ENCODE measurements at places on chromosomes 12 and 14. TPM values are rescaled to one million over a fixed set of nuclear protein-coding genes. Genes with fewer than 3 reads are reported as not detected.

DNA sequence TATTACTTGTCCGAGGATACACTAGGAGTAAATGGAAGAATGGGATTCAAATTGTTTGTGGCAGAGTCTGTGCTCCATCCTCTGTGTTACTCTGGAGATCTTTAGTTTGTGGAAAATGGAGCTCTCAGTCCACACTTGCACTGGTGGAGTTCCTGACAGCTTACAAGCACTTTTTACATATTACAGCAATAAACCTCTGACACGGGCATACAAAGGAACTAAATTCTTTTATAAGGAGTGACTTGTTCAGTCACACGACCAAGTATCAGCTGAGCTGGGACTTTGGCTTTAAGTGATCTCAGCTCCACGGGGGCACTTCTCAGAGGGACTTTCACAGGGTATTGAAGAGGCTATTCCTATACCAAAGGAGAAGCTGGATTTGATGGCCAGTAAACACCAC, 417.5 kb downstream of the LRIG3 start:
- H3K27me3 ChIP-seq, result no peaks in the 10 kb centered on the region
- no peak overlapping the region for H3K27ac ChIP-seq
- no peak for DNase-seq
- H3K4me3 ChIP-seq, result no peak overlapping the region
- no peaks in the 10 kb centered on the region for H3K4me1 ChIP-seq

GRCh38 chr12:100229036-100229635, 28.5 kb downstream of the ACTR6 start:
- no peak overlapping the region for H3K4me3 ChIP-seq
- no peaks in the 10 kb centered on the region for H3K36me3 ChIP-seq
- H3K4me1 ChIP-seq, result no peaks in the 10 kb centered on the region
- DNase-seq, result no peak
- no peaks in the 10 kb centered on the region for H3K27me3 ChIP-seq

INHBC gene
- not detected for total RNA-seq

CCNT1 gene
- total RNA-seq, result 36.2 TPM

FAM181A gene
- total RNA-seq, result 1.1 TPM

Data from left lung (tissue), 14 donors.